ENCODE measurements at places on chromosomes 13 and 19.

DNA sequence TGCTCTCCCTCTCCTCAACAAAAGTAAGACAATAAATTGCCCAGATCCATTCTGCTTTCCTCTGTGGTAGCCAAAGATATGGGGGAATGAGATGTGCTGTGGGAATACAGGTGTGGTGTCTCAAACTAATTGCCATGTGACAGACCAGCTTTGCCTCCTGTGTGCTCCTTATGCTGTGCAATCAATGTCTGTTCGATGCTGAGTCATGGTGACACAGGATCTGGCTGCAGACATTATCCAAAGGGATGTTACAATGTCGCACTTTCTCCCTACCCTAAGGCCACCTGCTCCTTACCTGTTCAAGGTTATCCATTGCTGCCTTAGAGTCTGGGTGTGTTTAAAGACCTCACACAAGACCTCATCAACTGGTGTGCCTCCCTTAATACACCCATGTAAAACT lies 32.5 kb downstream of the FGF14 start:
- DNase-seq = no peak

DNA sequence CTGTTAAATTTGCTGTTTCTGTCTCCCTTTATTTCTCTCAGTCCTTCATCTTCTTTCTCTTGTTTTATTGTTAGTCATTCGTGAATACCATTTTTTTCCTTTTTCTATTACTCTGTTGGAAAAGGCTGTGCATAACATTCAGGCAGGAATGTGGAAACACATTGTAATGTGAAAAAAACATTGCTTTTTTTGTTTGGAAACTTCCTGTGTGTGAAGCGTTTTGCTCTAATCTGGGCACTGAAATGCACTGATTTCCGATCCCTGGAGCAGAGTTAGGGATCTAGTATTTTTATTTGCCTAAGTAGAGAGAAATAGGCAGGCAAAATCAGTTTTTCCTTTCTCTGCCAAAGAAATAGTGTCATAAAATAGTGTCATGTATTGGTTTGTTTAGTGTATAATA lies 155.5 kb downstream of the PCCA start:
- DNase-seq = no peak

GRCh38 chr19:38185562-38185961 lies 38.5 kb downstream of the DPF1 start:
- no peak for DNase-seq

DNA sequence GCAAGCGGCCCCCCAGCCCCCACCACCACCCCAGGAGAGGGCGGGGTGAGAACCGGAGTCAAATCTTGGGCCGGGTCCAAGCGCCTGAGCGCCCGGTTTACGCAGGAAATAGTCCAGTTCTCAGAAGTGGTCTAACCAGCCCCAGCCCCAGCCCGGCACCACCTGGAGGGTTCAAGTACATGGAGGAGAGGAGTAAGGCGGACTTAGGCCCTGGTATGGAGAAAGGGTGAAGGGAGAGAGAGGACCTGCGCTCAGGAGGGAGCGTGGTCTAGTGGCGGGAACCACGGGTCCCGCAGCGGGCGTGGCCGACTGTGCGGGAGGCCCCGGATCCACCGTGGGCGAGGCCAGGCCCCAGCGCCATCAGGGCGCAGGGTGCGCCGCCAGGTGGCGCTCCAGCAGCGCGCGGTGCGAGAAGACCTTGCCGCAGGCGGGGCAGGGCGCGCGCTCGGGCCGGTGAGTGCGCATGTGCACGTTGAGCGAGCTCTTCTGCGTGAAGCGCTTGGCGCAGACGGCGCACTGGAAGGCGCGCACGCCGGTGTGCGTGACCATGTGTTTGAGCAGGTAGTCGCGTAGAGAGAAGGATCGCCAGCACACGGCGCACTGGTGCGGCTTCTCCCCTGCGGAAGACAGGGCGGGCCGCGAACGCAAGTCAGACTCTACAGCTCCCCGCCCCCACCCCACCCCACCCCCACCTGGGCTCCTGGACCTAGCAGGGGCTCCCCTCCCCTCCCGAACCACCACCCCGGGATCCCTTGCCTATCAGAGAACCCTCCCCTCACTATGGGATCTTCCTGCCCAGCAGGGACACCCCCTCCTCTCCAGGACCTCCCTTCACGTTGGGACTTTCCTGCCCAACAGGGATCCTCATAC lies 2.1 kb upstream of the SLC27A5 start:
- no peak for DNase-seq

DNA sequence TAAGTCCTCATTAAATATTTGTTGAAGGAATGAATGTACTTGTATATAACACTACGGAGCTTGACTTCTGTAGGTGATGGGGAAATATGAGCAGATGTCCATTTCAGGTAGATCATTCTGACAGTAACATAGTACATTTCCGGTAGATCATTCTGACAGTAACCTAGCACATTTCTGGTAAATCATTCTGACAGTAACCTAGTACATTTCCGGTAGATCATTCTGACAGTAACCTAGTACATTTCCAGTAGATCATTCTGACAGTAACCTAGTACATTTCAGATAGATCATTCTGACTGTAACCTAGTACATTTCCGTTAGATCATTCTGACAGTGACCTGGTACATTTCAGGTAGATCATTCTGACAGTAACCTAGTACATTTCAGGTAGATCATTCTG lies 2.5 kb downstream of the PHF11 start:
- DNase-seq = no peak

DNA sequence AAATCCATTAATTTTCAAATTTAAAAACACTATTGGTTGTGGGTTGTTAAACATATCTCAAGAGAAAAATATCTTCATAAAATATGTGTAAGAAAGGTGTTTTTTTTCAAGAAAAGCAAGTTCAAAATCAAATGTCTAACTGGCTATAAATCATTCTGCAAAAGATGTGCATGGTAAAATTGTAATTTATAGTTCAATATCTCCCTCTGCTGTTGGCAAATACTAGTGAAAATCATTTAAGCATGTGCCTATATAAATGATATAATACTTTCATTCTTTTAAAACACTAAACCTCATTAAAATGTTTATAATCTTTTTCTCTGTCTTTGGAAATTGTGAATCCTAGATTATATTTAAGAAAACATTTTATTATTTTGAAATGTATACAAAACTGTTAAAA lies 17.2 kb upstream of the SLITRK6 start:
- no peak for DNase-seq

- no peak for DNase-seq
Measured at GRCh38 chr19:16750081-16750480, 30.4 kb downstream of the NWD1 start.

DNA sequence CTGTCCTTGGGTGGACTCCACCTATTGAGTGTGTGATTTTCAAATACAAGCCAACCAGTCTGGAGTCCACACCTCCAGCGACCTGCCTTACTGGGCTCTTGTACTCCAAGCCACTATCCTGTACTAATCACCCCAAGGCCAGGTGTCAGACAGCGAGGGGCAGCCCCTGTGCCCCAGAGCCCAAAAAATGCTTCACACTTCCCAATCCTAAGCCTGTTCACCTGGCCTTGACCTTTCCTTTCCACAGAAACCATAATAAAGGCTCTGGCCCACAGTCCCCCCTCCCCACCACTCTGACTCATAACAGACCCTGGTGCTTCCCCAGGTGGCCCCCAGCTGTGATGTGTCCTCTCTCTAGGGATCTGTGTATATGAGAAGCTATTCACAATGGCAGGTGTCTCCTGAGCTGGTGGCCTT lies 3.9 kb downstream of the CD209 start:
- DNase-seq = no peak

DNA sequence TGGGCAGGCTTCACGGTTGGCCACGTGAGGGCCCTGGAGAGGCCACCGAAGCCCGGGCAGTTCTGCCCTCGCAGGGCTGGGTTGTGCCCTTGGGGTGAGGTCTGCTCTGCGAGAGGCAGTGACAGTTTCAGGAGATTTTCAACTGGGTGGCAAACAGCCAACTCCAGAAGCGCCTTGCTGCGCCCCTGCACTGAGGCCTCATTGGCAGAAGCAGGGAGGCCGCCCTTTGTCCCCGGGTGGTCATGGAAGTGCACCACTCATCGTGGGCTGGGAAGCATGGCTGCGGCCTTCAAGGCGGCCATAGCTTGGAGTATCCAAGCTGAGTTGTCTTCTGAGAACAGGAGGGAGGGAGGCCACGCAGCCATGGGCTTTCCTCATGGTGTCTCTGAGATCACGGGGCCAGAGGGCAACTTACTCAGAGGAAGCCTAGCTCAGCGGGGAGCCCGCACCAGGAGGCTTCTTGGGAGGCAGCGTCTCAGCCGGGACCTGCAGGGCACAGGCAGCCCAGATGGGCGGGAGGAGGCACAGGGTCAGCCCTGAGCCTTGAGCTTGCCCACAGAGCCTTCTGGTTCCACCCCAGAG lies 14.8 kb downstream of the PLEKHJ1 start:
- no peak for DNase-seq

Measured in M059J (cell line).